Neural progenitor cell (in vitro differentiated cells): ENCODE measurements at places on chromosomes 5 and 9. TPM values are rescaled to one million over a fixed set of nuclear protein-coding genes. Genes with fewer than 3 reads are reported as not detected.

Gene DIPK1B
- 11.8 and 52.8 TPM in 2 replicates for total RNA-seq

Gene ITK
- total RNA-seq: not detected in 2 replicates

Gene GNA14
- 0.15 TPM in 1 of 2 replicates, not detected in the other for total RNA-seq

Gene IDNK
- 3.0 and 9.0 TPM in 2 replicates for total RNA-seq

Gene UBQLN1
- total RNA-seq: 130 and 143 TPM in 2 replicates

Gene TNFSF8
- total RNA-seq: not detected in 2 replicates

Gene ACTBL2
- total RNA-seq: not detected in 2 replicates

Gene IL5
- not detected in 2 replicates for total RNA-seq

Gene SEMA5A
- total RNA-seq: 10.8 and 11.9 TPM in 2 replicates

Gene SV2C
- total RNA-seq: 0.06 and 0.15 TPM in 2 replicates

Gene FGF10
- total RNA-seq: 0.37 and 1.3 TPM in 2 replicates

Gene RFESD
- 3.6 and 4.4 TPM in 2 replicates for total RNA-seq

Gene BTNL8
- 0.22 and 0.34 TPM in 2 replicates for total RNA-seq

Gene ICE1
- 38.9 and 47.6 TPM in 2 replicates for total RNA-seq

Gene MZB1
- 0.53 TPM in 1 of 2 replicates, not detected in the other for total RNA-seq

Gene RNF224
- not detected in 2 replicates for total RNA-seq

Gene FER
- total RNA-seq: 10.6 and 25.0 TPM in 2 replicates
